Caco-2 (cell line): ENCODE measurements at places on chromosomes 5 and 9.
A peak's percentile ranks its signal among the peaks of the same experiment; 100 is the strongest.

DNA sequence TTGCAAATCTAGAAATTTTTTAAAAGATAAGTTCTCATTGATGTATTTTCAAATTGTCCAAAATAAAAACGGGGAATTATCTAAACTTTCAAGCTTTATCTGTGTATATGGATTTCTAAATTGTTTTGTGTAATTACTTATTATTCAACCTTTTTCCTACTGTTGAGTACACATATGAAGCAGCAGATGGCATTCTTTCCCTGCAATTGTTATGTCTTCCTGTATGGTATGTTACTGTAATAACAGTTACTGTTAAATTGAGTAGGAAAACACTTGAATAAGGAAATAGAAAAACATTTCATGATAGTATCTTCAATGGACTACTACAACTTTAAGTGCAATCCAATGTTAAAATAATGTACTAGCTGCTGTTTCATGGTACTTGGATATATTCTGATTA, 124.8 kb downstream of the RANBP17 start:
- no peak for DNase-seq

DNA sequence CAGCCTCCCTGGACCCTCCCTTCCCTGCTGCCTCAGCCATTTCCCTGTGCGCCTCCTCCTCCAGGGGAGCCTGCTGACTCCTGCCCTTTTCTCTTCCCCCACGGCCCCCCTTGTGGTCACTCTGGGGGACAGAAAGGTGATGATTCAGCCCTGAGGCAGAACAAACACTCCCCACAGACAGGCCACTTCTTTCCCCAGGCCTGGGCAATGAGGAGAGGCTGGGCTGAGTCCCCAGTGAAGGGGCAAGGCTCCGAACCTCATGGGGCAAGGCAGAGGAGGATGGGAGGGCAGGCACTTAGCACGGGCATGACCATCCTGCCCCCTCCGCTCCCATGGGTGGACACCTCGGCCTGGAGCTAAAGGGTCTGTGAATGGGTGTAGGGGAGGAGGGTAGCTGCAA, 21.0 kb downstream of the CSF1R start:
- no peak for DNase-seq

GRCh38 chr5:72600391-72600981, 93.3 kb upstream of the ZNF366 start:
- peak; percentile 21 for DNase-seq

GRCh38 chr5:107545486-107545885, 125.3 kb downstream of the EFNA5 start:
- DNase-seq = no peak

GRCh38 chr9:26919698-26920097, 27.1 kb upstream of the CAAP1 start:
- no peak for DNase-seq

DNA sequence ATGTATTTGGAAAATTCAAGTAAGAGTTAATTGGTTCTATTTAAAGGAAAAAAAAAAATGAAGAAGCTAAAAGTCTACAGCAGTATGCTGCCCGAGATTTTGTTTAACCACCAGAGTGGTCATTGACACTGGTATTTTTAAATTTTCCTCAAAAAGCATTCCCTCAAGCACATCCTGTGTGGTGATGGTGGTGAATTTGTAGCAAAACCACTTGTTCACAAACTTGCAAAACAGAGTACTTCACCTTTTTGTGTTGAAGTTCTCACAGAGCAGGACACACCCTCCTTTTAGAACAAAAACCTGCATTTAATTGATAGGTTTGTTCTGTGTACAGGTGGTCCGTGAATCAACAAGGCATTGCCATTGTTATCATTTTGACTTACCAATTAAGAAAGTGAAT, 374.2 kb downstream of the EFNA5 start:
- DNase-seq = no peak

GRCh38 chr5:143663872-143664271, 148.1 kb upstream of the HMHB1 start:
- DNase-seq = no peak

GRCh38 chr5:176167800-176168199, 70.4 kb upstream of the SIMC1 start:
- DNase-seq = no peak

DNA sequence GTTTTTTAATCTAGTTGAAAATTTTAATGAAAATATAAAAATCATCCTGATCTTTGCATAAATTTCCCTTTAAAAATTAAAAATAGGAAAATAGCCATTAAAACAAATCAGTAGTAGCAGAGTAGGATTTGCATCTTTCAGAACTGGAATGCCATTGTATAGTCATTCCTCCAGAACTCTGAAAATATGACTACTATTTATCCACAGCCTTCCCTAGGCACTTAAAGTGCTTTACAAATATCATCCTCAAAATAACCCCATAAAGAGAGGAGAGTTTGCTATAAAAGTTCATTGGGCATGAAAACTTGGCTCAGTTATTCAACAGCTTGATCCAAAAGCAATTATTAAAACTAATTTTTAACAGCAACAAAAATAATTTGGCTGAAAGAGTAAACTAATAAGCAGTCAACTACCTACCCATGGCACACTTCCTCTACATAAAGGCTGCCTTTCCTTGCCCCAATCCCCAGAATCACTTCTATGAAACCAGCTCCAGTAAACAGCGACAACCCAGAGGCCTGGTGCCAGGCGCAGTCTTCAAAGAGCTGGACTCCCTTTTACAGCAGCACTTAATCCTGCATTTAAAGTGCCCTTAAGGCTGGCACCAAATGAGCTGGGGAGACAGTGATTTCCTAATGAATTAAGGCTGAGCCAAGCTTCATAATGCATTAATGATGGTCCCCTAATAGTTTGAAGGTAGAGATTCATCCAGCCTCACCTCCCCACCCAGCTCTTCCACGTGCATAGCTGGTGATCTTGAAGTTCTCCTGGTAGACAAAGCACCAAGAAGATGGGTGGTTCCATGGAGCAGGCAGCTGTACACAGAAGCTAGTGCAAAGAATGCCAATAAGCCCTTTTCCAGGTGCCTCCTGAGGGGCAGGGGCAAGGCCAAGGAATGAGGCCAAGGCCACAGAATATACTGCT, 36.1 kb downstream of the LHFPL2 start:
- DNase-seq = no peak

DNA sequence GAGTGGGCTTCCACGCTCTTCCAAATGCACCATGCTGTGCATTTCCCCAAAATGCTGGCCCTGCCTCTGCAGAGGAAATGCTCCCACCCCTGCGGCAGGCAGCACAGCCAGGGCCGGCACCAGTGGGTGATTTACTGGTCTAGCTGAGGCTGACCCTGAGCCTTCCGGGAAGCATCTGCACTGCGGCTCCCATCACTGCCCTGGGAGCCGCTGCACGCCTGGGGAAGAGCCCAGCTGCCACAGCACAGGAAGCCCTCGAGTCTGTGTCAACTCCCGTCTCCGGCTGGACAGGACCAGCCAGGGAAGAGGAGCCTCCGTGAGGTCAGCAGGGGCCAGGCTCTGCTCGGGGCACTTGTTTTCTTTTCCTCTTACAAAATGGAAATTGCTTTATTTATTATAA, 25.1 kb upstream of the EEIG1 start:
- DNase-seq = no peak

GRCh38 chr5:143207058-143207457, 196.4 kb downstream of the NR3C1 start:
- no peak for DNase-seq

DNA sequence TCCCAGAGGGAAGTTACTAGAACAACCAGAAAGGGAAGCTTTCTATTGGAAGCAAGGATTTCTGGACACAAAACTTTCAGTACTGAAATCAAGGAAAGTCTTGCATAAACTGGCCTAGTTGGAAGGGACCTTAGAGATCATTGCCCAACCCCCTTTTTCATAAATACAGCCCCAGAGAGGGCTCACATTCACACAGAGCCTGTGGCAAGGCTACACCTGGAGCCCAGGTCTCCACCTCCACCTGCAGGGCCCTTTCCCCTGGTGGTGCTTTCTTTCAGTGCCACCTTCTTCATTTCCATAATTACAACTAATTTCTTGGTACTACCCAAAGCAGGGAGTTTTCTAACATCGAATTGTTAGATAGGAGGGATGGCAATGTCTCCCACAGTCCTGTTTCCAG, 85.7 kb downstream of the ADRB2 start:
- DNase-seq = no peak

DNA sequence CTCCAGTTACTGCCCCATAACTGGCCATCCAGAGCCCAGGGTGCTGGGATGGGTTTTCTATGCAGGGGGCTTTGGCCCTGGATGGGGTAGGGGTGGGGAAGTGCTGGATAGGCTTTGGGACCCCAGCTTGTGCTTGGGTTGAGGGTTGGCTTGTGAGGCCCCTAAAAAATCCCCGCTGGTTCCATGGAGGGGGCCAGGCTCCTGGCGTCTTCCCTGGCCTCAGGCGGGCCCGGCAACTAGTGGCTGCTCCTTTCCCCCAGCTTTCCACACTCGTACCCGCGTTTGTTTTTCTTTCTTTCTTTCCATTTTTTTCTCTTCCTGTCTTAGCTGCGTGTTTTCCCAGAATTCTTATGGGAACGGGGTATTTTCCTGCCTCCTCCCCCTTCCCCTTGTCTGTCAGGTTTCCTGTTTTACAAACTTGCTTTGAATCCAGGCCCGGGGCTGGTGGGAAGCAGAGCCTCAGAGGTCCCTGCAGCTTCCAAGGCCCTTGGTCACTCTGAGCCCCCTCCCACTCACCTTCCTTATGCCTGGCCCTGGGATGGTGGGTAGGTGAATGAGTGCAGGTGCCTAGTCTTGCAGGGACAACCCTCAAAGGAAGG, 40.2 kb downstream of the RGS3 start:
- DNase-seq = no peak

DNA sequence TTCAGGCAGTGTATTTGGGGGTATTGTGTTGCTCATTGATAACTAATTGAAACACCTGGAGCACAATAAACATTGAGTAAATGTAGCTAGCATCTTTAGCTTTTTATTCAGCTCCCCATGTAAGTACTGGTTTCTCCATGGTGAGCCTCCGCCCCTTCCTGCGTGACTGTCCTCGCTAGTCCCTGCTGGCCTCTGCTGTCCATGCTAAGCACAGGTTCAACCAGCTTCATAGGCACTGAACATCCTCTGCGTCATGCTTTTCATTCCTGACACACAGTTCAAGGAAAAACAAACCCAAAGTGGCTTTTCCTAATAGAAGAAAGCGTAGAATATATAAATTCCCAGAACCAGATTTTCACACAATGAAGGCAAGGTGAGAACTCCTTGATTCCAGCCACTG, 27.3 kb upstream of the DAP start:
- DNase-seq = no peak

GRCh38 chr5:84197538-84197937, 187.1 kb downstream of the EDIL3 start:
- no peak for DNase-seq

GRCh38 chr9:35526087-35526801, 36.3 kb downstream of the RUSC2 start:
- DNase-seq = no peak

DNA sequence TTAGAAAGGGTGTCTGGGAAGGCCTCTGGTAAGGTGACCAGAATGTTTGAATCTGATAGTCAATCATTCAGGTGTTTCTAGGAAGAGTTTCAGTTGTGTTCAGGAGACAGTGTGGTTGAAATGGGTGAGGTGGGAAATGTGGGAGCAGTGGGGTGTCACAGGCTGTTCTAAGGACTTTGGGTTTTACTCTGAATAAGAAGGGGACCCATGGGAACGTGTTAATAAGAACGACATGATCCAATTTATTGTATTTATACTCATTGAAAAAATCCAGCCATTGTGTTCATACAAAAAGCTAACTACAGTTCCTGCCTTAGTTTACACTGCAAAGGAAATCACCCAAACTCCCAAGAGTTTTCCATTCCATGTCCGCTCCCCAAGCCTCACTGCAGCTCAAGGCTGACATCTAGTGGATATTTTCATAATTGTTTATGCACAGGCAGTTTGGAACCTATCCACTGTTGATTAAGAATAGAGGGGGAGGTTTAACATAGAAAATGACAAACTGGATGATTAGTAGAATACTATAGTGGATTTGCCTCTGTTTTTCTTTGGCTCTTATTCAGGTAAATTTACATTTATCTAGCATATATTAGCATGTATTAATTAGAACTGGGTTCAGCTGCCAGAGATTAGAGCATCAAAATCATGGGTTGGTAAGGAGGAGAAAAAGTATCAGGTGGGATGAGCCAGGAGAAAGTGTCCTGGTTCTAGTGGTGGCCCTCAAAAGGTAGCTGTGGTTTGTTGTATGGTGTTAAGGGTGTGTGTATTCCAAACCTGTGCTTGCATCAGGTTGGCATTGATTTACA, 17.7 kb downstream of the CAVIN4 start:
- DNase-seq = peak; percentile 51

DNA sequence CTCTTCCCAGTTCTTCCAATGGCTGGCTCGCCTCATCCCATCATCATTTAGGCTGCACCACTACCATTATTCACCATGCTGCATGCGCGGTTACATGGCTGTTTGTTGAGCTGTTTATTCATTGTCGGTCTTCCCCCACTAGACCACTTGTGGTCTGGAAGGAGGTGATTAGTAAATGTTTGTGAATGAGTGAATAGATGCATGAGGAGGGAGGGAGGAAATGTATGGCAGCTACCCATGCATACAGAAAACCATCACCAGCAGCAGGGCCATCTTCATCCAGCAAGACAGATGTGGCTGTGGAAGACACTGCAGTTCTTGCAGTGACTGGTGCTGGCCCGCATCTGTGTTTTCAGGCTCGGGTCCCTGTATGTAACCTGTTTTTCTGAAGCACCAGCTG, 113.3 kb upstream of the SAP30L start:
- no peak for DNase-seq

DNA sequence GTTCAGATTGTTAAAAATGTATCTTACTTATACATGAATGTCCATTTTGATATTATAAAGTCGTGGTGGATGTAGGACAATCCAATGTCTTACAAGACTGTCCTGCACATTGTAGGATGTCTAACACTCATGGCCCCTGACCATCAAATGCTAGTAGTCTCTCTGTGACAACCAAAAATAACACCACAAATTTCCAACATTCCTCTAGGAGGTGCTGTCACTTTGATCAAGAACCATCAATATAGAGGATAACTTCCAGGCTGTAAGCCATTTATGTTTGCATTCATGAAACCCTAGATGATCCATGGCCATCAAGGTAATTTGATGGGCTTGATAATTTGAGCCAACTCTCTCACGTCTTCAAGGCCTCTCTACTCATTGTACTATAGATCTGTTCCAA, 20.5 kb upstream of the ZFR start:
- DNase-seq = no peak

GRCh38 chr5:9381464-9381863, 164.4 kb downstream of the SEMA5A start:
- no peak for DNase-seq

- no peak for DNase-seq
Measured at GRCh38 chr5:133799571-133800237, 168.7 kb downstream of the C5orf15 start.

GRCh38 chr9:19252174-19252884, 21.8 kb downstream of the DENND4C start:
- no peak for DNase-seq

- DNase-seq = no peak
Measured at GRCh38 chr9:22158927-22159346, 149.8 kb upstream of the CDKN2B start.

- DNase-seq = no peak
Measured at GRCh38 chr5:114700823-114701222, 339.0 kb downstream of the KCNN2 start.

DNA sequence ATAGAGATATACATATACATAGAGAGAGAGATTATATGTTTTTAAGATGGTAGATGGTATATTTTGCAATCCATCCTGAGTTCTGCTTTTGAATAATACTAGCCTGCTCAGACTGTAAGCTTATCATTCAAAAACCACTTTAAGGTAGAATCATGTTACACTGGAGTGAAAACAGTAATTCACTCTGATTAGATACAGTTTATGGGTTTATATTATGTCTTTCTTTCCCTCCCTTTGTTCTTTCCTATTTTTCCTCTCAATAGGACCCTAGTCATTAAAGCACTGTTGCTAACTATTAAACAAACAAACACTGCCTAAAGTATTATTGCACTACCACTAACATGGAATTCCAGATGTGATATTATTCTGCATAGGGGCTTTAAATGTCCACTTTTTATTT, 202.0 kb downstream of the ADAMTSL1 start:
- no peak for DNase-seq
